ENCODE measurements at places on chromosomes 3 and 15.

DNA sequence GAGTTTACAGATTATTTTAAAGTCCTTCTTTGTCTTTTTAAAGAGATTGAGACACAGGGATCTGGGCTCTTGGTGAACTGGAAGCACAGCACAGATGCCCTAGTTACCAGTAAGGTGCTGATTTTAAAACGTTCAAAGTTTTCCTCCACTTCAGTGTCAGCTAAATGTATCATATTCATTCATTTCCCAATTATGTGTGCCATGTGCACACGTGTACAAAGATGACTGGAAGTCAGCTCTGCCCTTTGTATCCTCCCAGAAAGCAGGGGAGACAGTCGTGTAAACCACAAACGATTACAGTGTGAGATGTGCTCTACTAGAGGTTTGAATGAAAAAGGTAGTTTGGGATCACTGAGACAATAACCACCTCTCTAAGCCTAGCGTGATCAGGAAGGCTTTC is 730 bp downstream of the ZKSCAN7 start:
- no peak for ATAC-seq

GRCh38 chr3:133058831-133059230 is 20.6 kb downstream of the TMEM108 start:
- ATAC-seq, result no peak

- ATAC-seq, result no peak
Measured at GRCh38 chr15:72980661-72981060, 71.6 kb upstream of the NEO1 start.

- no peak for ATAC-seq
Measured at GRCh38 chr15:28900892-28901586, 15.3 kb downstream of the APBA2 start.

- ATAC-seq, result no peak
Measured at GRCh38 chr15:99306694-99307338, 55.5 kb downstream of the LRRC28 start.

- no peak for ATAC-seq
Measured at GRCh38 chr15:76185716-76186115, 125.6 kb downstream of the ETFA start.

- no peak for ATAC-seq
Measured at GRCh38 chr3:50375258-50375931, 16.1 kb upstream of the TMEM115 start.

GRCh38 chr3:109702976-109703375 is 365.6 kb upstream of the DPPA4 start:
- no peak for ATAC-seq

DNA sequence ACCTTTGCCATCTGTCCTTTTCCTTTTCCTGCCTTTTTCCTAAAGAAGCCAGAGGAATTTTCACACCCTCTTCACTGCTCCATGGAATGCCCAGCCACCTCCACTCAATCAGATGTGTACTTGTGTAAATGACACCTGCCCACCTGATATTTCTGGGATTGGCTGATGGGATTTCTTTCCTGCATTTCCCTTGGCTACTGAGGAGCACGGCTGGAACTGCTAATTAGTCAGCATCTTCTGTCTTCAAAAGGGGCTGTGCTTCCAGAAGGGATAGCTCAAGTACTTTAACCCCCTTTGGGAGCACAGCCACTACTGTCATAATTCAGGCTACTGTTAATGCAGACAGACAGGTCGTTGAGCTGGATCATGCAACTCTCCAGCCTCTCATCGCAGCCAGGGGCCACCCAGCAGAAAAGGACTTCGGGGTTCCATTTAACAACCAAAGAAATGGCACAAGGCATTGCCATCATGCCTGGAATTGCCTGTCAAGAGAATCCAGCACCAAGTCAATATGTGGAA is 38.6 kb downstream of the MGLL start:
- ATAC-seq, result no peak

GRCh38 chr15:68541743-68542142 is 37.0 kb upstream of the CORO2B start:
- ATAC-seq, result no peak

- peak; percentile 41 for ATAC-seq
Measured at GRCh38 chr15:31398677-31399301, 72.2 kb downstream of the KLF13 start.

- ATAC-seq, result peak; percentile 26
Measured at GRCh38 chr3:66393333-66394005, 107.4 kb downstream of the LRIG1 start.

DNA sequence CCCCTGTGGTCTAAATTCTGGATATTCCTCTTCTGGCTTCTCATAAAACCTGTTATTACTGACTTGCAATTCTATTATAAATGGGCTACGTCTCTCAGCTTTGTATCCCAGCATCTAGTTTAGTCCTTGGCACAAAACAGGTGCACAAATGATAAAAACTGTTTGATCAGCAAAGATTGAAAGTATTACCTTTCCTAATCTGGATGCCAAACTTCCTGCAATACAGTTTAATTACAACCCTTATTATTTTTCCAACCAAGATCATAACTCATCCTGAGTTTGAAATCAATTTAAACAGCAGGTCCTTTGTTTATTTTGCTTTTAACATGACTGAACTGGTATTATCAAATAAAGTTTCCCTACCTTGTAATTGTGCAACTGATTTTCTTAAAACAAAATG is 132.6 kb downstream of the ATP1B3 start:
- no peak for ATAC-seq

DNA sequence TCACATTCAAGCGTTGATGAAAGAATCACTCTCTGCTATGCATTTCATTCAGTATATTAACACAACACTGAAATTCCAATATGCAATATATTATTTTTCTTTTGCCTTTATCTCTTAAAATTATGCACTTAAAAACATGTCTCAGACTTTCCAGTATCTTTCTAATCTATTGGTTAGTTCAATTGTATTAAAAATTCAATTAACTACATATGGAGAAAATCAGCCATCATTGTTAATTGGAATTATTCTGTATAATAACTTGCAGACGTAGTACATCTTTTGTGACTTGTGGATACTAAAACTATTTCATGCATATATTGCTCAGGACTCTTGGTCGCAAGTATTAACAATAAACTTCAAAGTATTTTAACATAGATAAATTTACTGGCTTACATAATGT is 715.6 kb downstream of the GRM7 start:
- no peak for ATAC-seq
